ENCODE measurements at places on chromosomes 12 and 14.

DNA sequence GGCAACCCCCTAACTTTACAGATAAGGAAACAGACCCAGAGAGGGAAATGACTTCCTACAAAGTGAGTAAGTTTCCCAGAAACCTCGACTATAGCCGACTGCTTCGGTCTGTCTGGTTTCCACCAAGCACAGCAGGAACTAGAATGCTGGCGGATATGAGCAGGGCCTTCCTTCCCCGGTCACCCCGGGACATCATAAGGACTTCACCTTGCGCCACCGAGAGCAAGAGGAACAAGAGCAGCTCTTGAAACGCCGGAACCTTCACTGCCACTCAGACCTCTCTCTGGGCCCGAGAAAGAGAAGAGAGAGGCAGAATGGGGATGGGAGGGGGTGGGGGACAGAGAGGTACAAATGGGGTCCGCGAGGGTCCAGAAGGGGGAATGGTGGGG lies 29.4 kb upstream of the GPR68 start:
- no peak for DNase-seq

GRCh38 chr14:101102875-101103274 lies 199.4 kb upstream of the RTL1 start:
- no peak for DNase-seq

DNA sequence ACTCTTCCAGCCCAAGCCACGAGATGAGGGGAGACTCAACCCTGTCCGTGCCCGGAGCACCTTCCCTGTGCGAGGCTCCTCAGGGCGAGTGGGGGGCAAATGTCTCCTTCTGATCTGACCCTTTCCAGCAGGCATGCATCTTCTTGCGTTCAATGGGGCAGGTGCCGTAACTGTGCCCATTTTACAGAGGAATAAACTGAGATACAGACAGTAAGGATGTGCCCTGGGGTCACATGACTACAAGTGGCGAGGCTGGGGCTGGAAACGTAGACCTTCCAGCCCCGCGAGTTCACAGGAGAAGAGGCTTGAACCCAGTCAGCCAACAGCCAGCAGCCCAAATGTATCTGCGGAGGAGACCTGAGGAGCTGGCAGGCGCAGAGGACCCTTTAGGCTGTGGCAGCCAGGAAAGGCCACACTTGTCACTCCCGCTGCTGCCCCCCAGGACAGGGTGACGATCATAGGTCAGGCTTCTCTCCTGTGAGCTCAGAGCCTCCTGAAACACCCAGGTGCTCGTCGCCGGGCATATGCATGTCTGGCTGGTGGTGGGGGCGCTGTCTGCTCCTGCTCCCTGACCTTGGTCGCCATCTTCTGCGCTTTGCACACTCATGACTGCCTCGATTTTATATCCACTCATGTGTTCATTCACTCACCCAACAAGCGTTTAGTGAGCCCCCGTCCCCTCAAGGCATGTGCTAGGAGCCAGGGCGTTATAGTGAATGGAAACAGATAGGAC lies 41.7 kb downstream of the CCDC88C start:
- no peak for DNase-seq

- DNase-seq = no peak
Observed at GRCh38 chr12:11568155-11568761, 81.2 kb upstream of the ETV6 start.

GRCh38 chr14:33254861-33255395 lies 316.2 kb downstream of the NPAS3 start:
- no peak for DNase-seq

DNA sequence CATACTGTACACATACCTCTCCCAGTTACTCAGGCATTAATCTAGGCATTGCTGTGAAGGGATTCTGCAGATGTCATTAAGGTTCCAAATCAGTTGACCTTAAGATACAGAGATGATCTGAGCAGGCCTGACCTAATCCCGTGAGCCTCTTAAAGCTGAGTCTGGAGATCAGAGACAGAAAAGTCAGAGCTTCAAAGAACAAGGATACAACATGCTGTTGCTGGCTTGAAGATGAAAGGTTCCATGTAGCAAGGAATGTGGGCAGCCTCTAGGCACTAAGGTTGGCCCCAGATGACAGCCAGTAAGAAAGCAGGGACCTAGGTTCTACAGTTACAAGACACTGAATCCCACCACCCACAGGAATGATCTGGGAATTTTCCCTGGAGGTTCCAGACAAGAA lies 81.1 kb downstream of the MAP1LC3B2 start:
- DNase-seq = no peak

DNA sequence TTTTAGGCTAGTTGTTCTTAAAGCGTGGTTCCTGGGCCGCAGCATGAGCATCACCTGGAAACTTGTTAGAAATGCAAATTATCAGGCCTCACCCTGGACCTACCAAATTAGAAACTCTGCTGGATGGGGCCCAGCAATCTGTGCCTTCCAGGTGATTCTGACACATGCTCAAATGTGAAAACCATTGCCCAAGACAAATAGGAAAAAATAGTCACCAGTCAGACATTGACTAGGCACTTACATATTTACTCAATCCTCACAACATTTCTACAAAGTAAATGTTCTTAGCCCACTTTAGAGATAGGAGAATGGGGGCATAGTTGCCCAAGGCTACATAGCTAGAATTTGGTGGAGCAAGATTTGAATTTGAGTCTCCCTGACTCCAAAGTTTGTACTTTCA lies 3.3 kb downstream of the CELA1 start:
- DNase-seq = no peak

DNA sequence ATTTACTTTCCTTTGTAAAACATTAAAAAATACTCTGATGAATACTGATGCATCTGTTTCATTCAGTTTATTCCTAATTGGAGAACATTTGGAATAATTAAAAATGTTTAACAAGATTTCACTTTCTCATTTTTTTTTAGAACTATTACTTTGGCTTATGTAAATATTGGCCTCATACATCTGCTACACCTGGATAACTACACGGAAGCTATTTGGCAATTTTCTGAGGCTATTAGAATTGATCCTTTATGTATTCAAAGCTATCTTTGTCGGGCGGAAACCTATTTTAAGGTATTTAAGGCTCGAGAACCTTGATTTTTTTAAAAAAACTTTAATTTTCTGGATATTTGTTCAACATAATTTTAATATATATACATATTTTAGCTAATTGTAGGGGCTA lies 196.7 kb downstream of the TTC6 start:
- no peak for DNase-seq

GRCh38 chr12:42652048-42652447 lies 62.5 kb upstream of the PRICKLE1 start:
- DNase-seq = no peak

GRCh38 chr12:65126482-65126881 lies 5.4 kb upstream of the WIF1 start:
- DNase-seq = no peak

GRCh38 chr14:99377951-99378350 lies 102.7 kb downstream of the SETD3 start:
- DNase-seq = no peak

GRCh38 chr12:64950711-64951298 lies 126.4 kb downstream of the TBC1D30 start:
- DNase-seq = no peak

DNA sequence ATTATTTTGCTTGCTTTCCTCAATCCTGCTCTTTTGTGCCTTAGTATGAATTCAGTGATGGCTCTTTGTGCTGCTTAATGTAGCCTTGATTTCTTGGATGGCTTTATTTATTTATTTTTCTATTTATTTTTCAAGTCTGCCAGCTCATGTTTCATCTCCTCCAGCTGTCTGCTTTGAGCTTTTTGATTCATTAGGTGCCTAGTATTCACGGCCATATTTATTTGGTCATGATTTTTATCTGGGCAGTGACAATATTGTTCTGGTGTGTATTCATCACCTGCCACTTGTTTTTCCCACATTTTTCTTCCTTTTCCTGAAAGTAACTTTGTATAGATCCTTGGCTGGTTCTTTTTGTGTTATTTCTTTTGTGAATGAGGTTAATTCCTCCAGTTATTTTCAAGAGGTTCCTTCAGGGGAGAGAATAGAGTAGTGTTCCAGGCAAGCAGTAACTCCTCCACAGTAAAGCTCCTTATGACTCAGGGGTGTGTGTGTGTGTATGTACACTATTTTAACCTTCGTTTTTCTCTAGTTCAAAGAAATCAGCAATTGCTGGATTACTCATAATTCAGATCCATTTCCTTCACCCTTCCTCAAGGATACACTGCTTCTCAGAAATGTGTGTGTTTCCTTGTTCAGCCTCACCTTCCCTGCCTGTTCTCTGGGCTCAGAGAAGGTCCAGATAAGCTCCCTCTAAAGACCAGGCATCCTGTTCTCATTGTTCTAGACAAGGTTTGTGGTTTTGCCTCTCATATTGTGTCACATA lies 51.6 kb upstream of the PMCH start:
- DNase-seq = no peak

DNA sequence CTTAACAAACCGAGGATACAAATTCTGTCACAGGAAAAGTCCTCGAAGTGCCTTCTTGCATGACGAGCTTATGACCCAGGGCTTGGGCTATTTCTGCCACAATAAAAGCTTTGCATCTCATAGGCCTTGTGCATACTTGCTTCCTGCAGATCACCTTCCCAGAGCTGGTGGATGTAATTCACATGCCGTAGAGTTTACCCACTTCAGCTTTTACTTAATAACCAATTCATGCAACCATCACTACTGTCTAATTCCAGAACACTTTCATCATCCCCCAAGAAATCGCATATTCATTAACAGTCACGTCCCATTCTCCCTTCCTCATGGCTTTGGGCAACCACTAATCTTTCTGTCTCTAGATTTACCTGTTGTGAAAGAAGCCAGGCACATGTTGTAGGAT lies 9.0 kb upstream of the BDKRB1 start:
- DNase-seq = no peak

- no peak for DNase-seq
Observed at GRCh38 chr12:12147111-12147510, 76.4 kb downstream of the BCL2L14 start.

GRCh38 chr14:55571125-55571889 lies 8.7 kb upstream of the KTN1 start:
- DNase-seq = no peak

DNA sequence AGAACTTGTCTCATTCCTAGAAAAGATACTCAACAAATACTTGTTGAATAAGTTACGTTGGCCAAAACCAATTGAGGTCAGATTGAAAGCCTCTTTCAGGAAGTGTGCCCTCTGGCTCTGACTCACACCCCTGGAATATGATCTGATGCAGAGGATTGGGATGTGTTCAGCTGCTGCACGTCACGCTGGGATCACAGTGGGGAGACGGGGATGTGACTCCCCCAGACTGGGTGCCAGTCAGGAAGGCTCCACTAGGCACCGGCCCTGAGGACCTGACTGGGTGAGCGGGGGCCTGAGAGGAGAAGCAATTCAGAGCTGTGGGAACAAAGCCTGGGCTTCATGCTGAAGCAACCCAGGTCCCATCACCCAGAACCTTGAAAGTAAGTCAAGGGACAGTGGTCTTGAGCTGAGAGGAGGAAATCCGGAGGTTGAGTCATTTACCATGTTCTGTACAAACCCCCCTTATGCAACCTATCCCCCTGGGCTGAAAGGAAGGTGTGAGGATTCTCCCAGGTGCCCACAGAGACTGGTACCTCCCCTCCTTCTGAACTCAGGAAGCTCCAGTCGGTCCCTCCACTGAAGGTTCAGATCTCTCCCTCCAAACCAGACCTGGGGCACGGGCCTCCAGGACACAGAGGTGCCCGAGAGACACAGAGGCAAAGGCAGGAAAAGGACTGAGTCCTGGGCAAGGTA lies 3.9 kb downstream of the CEBPE start:
- DNase-seq = no peak

DNA sequence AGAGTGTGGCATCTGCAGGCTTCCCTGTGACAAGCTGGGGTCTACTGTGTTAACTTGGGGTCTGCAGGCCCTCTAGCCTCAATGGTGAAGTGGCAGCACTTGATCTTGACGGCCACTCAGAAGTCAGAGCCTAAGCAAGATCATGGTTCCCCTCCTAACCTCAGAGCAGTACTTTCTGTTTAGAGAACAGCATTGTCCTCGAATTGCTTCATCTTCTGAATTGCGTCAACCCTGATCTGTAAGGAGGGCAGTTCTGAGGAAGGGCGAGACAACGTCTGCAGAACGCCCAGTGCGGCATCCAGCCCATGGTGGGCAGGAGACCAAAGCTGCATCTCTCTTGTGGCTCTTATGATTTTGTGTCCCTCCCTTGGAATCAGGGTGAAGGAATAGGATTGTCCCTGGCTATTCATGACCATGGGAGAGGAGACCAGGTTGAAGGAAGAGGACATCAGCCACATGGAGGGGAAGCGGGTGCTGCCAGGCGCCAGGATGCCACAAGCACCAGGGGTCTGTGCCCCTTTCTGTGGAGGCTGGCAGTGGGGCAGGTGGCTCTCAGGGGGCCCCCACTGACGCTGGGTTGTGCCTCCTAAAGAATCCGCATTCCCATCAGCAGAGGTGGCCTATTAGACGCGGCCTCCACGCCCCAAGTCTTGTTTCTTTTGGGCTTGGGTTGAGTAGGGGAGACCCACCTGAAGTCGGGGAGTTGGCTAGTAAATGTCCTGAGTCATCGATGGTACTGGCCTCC lies 2.2 kb downstream of the SERPINA9 start:
- no peak for DNase-seq

DNA sequence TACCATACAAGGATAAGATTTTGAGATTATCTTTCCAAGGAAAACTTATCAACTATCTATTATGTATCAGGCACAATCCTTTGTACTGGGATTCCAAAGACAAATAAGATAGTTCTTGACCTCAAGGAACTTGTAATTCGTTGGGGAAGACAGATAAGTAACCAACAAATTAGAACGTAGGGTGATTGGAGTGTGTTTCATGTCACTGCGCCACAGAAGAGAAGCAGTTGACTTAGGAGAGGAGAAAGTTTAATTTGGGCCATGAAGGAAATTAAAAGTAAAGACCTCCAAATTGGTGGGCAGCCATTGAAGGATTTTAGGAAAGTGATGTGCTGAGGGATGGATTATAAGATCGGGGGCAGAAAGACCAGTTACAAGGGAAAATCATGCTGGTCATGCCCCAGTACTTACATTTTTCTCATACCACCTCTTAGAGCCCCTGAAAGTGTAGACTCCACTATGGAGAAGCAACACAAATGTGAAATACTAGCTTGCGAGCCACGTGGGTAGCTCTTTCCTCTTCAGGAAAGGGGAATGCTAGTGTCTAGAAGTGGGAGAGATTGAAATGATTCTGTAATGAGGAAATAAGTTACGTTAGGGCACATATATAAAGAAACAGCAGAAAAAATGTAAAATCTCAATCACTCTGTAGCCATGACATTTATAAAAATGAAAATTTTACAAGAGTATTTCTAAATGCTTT lies 148.7 kb downstream of the ETV6 start:
- no peak for DNase-seq

DNA sequence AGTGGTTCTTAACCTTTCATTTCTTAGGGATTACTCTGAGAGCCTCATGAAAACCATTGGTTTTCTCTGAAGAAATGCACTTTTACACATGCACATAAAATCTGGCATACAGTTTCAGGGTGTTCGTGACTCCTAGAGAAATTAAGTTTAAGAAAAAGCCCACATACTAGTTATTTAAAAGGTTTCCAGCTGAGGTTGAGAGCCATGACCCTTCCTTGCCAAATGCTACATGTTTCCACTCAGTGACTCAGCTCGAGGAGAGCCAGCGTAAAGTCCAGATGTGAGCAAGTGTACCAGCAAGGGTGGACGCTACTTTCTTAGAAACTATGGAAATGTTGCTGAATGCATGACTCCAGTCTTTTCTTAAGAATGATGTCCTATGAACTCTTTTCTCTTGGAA lies 42.7 kb upstream of the FLRT2 start:
- DNase-seq = no peak

- DNase-seq = no peak
Observed at GRCh38 chr12:132580701-132581292, 29.6 kb downstream of the LRCOL1 start.

GRCh38 chr12:45468751-45469615 lies 253.1 kb downstream of the ANO6 start:
- DNase-seq = no peak

GRCh38 chr14:88303041-88303440 lies 20.0 kb downstream of the KCNK10 start:
- no peak for DNase-seq
